Aorta (tissue), 5 donors: ENCODE measurements at places on chromosomes 12 and 14. TPM values are rescaled to one million over a fixed set of nuclear protein-coding genes. Genes with fewer than 3 reads are reported as not detected.

DNA sequence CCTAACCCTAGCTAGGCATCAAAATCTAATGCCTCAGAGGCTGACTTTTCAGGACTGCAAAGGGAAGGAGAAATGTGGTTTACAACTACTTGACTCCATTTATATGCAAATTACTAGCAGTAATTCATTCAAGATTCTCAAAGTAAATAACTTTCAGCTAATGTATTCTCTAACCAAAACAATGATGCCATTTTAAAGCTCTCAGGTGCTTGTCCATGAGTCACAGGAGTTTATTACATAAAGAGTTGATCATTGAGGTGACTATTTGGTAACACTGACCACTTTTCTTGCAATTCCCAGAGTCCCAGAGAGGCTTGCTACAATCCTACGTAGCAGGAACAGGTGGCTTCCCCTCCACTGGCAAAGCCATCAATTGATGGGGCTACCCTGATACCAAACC, 109.0 kb upstream of the SLC35F4 start:
- H3K27me3 ChIP-seq: no peaks in the 10 kb centered on the region
- H3K4me3 ChIP-seq: no peak overlapping the region
- no peak for DNase-seq
- no peak overlapping the region for H3K27ac ChIP-seq

- no peak overlapping the region for H3K27ac ChIP-seq
- H3K4me1 ChIP-seq: no peaks in the 10 kb centered on the region
- DNase-seq: no peak
- H3K4me3 ChIP-seq: no peak overlapping the region
- no peaks in the 10 kb centered on the region for H3K36me3 ChIP-seq
Observed at GRCh38 chr12:122104844-122105243, 26.3 kb downstream of the MLXIP start.

DNA sequence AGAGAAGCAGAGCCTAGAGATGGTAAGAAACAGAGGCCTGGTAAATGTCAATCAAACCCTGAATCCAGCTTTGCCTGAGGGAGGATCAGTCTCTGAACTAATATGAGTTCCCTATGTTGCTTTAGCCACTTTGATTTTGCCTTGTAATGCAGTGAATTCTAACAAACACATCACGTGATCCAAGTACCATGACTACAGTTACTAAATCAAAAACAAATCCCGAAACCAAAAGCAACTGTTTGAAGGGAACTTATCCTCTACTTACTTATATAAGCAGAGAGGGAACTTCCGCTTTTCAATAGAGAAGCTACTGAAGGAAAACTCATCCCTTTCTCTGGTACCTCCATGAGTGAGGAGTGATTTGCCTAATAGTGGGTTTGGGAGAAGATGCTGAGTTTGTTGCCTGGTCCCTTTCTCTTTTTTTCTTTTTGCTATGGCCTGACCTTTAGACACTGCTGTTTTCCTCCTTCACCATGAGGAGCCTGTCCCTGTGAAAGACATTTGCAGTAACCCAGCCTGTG, 7.7 kb upstream of the PPTC7 start:
- no peaks in the 10 kb centered on the region for H3K4me1 ChIP-seq
- no peaks in the 10 kb centered on the region for H3K27me3 ChIP-seq
- no peak for DNase-seq
- H3K4me3 ChIP-seq: no peak overlapping the region
- H3K27ac ChIP-seq: peak overlapping the region; percentile 11

- H3K27ac ChIP-seq: no peak overlapping the region
- H3K36me3 ChIP-seq: no peaks in the 10 kb centered on the region
- DNase-seq: no peak
- no peaks in the 10 kb centered on the region for H3K27me3 ChIP-seq
- H3K4me3 ChIP-seq: no peak overlapping the region
- no peaks in the 10 kb centered on the region for H3K4me1 ChIP-seq
Observed at GRCh38 chr12:60501124-60501729, 905.4 kb downstream of the SLC16A7 start.

GRCh38 chr14:57785058-57785457, 80.8 kb downstream of the SLC35F4 start:
- H3K4me3 ChIP-seq: no peak overlapping the region
- H3K27me3 ChIP-seq: no peaks in the 10 kb centered on the region
- DNase-seq: no peak
- no peaks in the 10 kb centered on the region for H3K36me3 ChIP-seq
- no peaks in the 10 kb centered on the region for H3K4me1 ChIP-seq
- no peak overlapping the region for H3K27ac ChIP-seq

DNA sequence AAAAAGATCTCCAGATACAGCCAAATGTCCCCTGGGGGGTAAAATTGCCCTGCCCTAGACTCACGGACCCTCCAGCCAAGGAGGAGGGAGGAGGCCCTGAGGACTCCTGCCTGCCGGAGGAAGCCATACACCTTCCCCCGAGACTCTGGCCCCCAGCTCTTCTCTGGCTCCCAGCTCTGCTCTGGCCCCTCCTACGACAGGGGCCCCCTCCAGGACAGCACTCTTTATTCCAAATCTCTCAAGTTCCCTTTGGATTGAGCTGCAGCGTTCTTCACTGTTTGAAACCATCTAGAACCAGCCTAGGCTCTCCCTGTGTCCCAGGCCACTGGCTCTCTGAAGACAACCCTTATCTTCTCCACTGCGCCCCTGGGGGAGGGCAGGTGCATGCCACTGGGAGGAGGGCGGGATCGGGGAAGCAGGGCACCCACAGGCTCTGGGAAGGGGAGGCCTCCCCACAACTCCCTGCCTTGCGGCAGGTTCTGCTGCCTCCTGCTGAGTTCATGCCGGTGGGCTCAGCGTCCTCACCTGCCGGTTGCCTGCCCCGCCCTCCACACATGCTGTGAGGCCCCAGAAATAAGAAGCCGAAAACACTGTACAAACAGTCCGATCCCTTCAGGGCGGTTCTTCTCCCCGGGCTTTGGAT, 112.7 kb downstream of the DICER1 start:
- H3K36me3 ChIP-seq: no peaks in the 10 kb centered on the region
- no peak overlapping the region for H3K4me3 ChIP-seq
- no peaks in the 10 kb centered on the region for H3K4me1 ChIP-seq
- DNase-seq: no peak

DNA sequence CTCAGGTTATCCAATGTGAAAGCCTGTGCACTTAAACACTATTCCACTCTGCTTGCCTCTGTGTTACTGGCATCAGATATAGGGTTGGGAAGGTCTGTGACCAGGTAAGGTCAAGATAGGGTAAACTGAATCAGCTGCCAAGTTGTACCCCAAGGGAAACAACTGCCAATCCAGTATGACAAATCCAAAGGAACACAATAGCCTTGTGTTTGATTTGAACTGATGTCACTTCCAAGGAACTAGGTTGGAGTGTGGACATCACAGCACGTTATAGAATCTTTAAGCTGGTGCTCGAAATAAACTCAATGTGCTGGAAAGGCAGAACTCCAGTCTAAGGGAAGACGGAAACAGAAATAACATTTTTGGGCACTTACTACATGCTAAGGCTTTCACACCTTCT, 223.4 kb upstream of the BTG1 start:
- no peaks in the 10 kb centered on the region for H3K36me3 ChIP-seq
- no peak for DNase-seq
- no peak overlapping the region for H3K27ac ChIP-seq
- H3K27me3 ChIP-seq: no peaks in the 10 kb centered on the region

GRCh38 chr14:45177076-45177475, 41.3 kb downstream of the FANCM start:
- H3K4me1 ChIP-seq: no peaks in the 10 kb centered on the region
- H3K27ac ChIP-seq: no peak overlapping the region
- H3K4me3 ChIP-seq: no peak overlapping the region
- no peaks in the 10 kb centered on the region for H3K36me3 ChIP-seq

GRCh38 chr12:115755725-115756085, 521.8 kb downstream of the MED13L start:
- no peak for DNase-seq
- no peaks in the 10 kb centered on the region for H3K4me1 ChIP-seq
- H3K4me3 ChIP-seq: no peak overlapping the region
- no peak overlapping the region for H3K27ac ChIP-seq
- H3K27me3 ChIP-seq: no peaks in the 10 kb centered on the region

DNA sequence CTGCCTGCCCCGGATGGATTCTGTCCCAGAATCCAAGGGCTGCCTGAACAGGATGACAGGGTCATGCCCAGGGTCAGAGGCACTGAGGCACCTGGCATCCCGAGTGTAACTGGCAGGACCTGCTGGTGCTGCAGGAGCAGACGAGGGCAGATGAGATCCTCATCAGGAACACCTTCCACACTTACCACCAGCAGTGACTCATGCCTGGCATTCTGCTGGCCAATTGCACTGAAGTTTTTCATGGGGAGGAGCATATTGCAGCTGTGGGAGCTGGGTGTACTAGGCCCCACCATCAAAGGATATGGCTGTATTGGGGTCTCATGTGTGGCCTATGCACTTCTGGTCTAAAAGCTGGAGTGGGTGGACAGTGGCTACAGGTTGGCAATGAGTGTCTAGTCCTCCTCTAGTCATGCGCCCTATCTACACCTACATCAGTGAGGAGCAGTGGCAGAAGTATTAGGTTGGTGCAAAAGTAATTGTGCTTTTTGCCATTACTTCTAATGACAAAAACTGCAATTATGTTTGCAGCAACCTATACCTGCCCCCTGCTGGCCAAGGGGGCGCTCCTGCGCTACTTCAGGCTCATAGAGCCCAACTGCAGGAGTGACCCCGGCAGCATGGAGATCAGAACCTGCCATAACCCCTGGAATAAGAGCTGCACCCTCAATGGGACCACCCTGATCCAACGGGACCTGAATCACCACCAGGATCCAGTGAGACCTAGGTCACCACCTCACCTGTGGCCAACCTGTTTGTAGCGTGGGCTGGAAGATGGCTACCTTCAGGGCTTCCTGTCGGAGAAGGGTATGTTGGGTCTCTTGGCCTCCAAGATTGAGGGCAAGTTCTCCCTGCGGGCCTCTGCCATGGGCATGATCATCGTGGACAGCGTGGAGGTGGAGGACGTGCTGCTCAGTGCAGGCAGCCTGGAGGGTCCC, 8.0 kb upstream of the C12orf42 start:
- H3K4me1 ChIP-seq: no peaks in the 10 kb centered on the region
- no peaks in the 10 kb centered on the region for H3K27me3 ChIP-seq
- no peak for DNase-seq
- H3K4me3 ChIP-seq: no peak overlapping the region
- no peaks in the 10 kb centered on the region for H3K36me3 ChIP-seq

GRCh38 chr12:93970900-93971688, 177.3 kb upstream of the PLXNC1 start:
- no peak overlapping the region for H3K27ac ChIP-seq
- no peak overlapping the region for H3K4me3 ChIP-seq
- H3K27me3 ChIP-seq: no peaks in the 10 kb centered on the region
- no peak for DNase-seq
- H3K36me3 ChIP-seq: no peaks in the 10 kb centered on the region

GRCh38 chr14:93007225-93007997, 84.5 kb downstream of the CHGA start:
- H3K27me3 ChIP-seq: no peaks in the 10 kb centered on the region
- H3K4me1 ChIP-seq: no peaks in the 10 kb centered on the region
- no peak overlapping the region for H3K4me3 ChIP-seq
- H3K36me3 ChIP-seq: no peaks in the 10 kb centered on the region
- peak; percentile 81 for DNase-seq

- no peak overlapping the region for H3K27ac ChIP-seq
- H3K4me3 ChIP-seq: no peak overlapping the region
- no peaks in the 10 kb centered on the region for H3K36me3 ChIP-seq
- H3K4me1 ChIP-seq: no peaks in the 10 kb centered on the region
- no peaks in the 10 kb centered on the region for H3K27me3 ChIP-seq
- DNase-seq: no peak
Observed at GRCh38 chr12:32104572-32105355, 1.9 kb upstream of the BICD1 start.

- DNase-seq: no peak
- H3K27me3 ChIP-seq: no peaks in the 10 kb centered on the region
- H3K36me3 ChIP-seq: no peaks in the 10 kb centered on the region
- no peak overlapping the region for H3K27ac ChIP-seq
- H3K4me1 ChIP-seq: peaks cover 2% of the 10 kb centered on the region
Observed at GRCh38 chr14:99157676-99158075, 114.3 kb downstream of the BCL11B start.

- H3K4me1 ChIP-seq: no peaks in the 10 kb centered on the region
- DNase-seq: no peak
- H3K27me3 ChIP-seq: no peaks in the 10 kb centered on the region
- H3K4me3 ChIP-seq: no peak overlapping the region
- H3K36me3 ChIP-seq: no peaks in the 10 kb centered on the region
- no peak overlapping the region for H3K27ac ChIP-seq
Observed at GRCh38 chr14:105848570-105848969, 322.2 kb downstream of the TMEM121 start.

Gene ACVRL1
- 53.6 TPM for total RNA-seq

Gene LIN7A
- total RNA-seq: 5.7 TPM

Gene KRT7
- 8.7 TPM for total RNA-seq

Gene C3AR1
- 39.8 TPM for total RNA-seq

Gene CD9
- 285 TPM for total RNA-seq

Gene HOXC9
- total RNA-seq: 9.0 TPM

Gene CNTN1
- 23.0 TPM for total RNA-seq

Gene SFSWAP
- total RNA-seq: 72.3 TPM

Gene KRT8
- 34.5 TPM for total RNA-seq

Gene CLECL1
- 2.1 TPM for total RNA-seq
